ENCODE measurements at places on chromosomes 1 and 21.

- DNase-seq, result peak; percentile 11
Measured at GRCh38 chr1:68363339-68363738, 86.4 kb downstream of the RPE65 start.

DNA sequence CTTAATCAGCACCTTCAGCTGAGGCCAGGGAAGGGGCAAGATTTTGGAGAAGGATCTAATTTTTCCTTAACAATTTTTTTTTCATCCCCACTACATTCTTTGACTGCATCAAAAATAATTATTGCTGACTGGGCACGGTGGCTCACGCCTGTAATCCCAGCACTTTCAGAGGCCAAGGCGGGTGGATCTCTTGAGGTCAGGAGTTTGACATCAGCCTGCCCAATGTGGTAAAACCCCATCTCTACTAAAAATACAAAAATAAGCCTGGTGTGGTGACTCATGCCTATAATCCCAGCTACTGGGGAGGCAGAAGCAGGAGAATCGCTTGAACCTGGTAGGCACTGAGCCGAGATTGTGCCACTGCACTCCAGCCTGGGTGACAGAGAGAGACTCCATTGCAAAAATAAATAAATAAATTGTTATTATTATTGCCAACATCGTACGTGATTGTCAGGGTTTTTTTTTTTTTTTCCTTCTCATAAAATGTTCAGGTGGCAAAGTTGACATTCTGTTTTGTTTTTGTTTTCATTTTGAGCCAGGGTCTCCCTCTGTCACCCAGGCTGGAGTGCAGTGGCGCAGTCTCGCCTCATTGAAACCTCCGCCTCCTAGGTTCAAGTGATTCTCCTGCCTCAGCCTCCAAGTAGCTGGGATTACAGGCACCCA is 37.3 kb upstream of the MORC3 start:
- no peak for DNase-seq

DNA sequence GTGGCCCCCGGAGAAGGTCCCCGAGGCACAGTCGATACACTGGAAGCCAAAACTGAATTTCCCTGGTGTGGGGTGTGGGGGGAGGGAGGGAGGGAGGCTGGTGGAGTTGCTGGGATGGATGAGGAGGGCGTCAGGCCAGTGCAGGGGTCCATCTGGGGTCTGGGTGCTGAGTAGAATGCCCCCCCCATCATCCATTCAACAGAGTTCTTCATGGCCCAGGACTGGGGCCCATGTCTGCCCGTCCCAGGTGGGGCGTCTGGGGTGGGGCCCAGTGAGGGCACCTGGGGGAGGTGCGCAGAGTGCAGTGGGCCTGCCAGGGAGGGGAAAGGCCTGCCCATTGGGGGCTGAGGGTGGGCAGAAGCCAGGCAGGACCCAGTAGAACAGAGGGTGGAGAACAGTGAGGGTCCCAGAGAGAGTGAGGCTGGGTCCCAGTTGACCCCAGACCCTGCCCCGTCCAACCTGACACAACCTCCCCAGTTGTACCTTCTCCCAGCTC is 1.9 kb downstream of the TNFRSF18 start:
- no peak for DNase-seq

- DNase-seq, result no peak
Measured at GRCh38 chr1:35856964-35857363, 26.0 kb upstream of the AGO1 start.
